ENCODE measurements at places on chromosomes 1 and 21. TPM values are rescaled to one million over a fixed set of nuclear protein-coding genes. Genes with fewer than 3 reads are reported as not detected.

GRCh38 chr1:107748531-107748930 is 216.4 kb downstream of the VAV3 start:
- no peak overlapping the region for H3K4me3 ChIP-seq
- H3K36me3 ChIP-seq = no peaks in the 10 kb centered on the region
- DNase-seq = no peak
- no peaks in the 10 kb centered on the region for H3K4me1 ChIP-seq
- H3K27ac ChIP-seq = no peak overlapping the region
- H3K27me3 ChIP-seq = peaks cover 5% of the 10 kb centered on the region

DNA sequence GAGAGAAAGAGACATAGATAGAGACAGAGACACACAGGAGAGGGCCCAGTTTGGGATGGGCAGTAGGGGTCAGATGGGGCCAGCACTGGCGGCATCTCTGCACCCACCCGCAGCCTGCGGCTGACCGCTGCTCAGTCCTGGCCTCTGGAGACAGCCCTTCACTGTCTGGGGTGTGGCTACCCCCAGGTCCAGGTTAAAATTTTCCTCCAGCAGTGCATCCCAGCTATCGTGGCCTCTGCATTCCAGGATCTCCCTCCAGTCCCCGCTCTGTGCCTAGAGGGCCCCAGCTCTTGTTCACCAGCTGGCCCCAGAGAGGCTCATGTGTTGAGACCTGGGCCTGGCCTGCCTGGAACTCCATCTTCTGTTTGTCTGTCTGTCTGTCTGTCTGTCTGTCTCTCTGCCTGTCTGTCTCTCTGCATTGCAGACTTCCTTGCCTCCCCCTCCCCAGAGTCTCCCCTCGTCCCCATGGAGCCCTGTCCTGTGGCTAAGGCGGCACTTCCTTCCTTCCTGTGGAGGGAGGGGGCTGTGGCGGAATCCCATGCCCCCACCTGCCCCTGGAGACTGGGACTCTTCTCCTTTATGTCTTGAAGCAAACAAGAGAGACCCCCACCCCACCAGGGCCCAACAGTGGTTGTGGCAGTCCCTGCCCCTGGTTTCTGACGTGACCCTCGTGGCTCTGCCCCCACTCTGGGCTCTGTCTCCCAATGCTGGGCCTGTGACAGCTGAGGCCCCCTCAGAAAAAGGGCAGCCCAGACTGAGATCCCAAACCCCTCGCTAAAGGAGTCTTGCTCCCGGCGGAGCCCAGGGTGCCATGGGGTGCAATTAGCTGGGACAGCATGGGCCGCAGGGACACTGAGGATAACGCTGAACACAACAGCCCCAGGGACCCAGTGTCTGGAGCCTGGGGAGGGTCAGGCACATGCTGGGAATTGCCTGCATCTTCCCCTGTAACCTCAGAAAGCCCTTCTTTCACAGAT is 241.8 kb downstream of the NPHP4 start:
- peaks cover 33% of the 10 kb centered on the region for H3K27me3 ChIP-seq
- H3K27ac ChIP-seq = no peak overlapping the region
- DNase-seq = no peak
- no peaks in the 10 kb centered on the region for H3K36me3 ChIP-seq

The LACTBL1 gene
- not detected for total RNA-seq

DNA sequence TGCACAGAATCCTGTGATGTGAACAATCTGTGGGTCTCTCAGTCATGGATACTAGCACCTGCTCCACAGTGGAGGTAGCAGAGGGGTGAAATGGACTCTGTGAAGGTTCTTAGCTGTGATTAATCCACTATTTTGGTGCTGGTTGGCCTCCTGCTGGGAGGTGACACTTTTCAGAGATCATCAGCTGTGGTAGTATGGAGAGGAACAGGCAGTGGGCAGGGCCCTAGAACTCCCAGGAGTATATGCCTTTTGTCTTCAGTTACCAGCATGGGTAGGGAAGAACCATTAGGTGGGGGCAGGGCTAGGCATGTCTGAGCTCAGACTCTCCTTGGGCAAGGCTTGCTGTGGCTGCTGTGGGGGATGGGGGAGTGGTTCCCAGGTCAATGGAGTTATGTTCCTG is 54.0 kb upstream of the KCNJ15 start:
- no peaks in the 10 kb centered on the region for H3K36me3 ChIP-seq
- H3K27me3 ChIP-seq = peaks cover 2% of the 10 kb centered on the region
- H3K27ac ChIP-seq = no peak overlapping the region
- peaks cover 8% of the 10 kb centered on the region for H3K4me1 ChIP-seq
- DNase-seq = no peak

DNA sequence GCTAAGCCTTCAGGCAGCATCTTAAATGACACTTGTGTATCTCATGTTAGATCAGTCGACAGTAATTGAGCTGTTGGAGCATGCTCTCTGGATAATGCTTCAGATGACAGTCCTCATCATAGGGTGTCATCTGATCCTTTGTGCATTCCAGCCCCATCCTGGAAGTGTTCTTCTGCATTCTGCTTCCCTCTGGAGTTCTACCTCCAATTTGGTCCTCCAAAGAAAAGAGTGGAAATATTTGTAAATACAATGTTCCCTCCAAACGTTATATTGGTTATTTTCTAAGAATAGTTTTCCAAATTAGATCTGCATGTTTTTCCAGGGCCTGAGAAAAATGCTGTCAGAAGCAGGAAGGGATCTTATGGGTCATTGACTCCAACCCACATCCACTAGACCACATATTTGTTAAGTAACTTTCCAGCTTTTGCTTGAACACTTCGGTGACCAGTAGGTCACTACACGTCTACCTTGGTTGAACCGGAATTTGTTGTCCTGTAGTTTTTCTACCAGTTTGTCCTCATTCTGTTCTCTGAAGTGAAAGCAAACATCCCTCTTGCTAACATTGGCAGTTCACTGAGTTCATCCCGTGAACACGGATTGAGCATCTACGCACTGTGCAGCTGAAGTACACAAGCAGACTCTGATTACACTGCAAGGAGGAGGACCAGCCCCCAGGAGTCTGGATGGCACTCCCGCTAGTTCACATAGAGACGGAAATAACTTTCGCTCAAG is 136.0 kb downstream of the TLR5 start:
- H3K27me3 ChIP-seq = no peaks in the 10 kb centered on the region
- no peak overlapping the region for H3K27ac ChIP-seq
- H3K36me3 ChIP-seq = peaks cover 21% of the 10 kb centered on the region

DNA sequence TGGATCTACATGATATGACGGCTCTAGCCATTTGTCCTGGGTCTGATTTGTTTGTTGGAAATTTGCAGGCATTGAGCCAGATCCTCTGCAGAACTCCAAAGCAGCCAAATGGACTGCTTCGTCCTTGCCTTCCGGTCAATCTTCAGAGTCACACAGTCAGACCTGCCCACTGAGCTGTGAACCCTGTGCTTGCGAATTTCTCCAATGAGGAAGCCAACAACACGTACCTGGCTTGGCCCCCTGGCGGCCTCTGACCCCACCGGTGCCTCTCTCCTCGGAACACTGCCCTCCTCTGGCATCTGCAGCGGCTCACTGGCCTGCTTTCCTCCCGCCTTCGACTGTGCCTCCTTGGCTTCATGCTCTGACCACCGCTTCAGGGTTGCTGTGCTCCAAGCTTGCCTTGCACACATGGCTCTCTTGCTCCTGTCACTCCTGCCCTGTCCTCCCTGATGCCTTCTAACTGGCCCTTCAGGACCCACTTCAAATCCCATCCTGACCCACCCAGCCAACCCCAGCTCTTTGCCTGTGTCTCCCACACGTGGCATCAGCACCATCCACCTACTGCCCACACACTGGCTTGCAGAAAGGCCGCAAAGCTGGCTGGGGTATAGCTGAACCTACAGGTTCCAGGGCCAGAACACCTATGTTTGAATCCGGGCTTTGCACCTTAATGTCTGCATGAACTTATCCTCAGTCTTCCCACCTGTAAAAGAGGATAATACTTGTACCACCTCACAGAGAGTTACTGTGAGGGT is 128.2 kb downstream of the KCNN3 start:
- no peak overlapping the region for H3K4me3 ChIP-seq
- H3K27me3 ChIP-seq = peaks cover 37% of the 10 kb centered on the region
- DNase-seq = no peak
- H3K27ac ChIP-seq = peak overlapping the region; percentile 3
- peaks cover 32% of the 10 kb centered on the region for H3K4me1 ChIP-seq

GRCh38 chr1:6224718-6225117 is 11.0 kb downstream of the ICMT start:
- no peaks in the 10 kb centered on the region for H3K27me3 ChIP-seq
- H3K27ac ChIP-seq = peak overlapping the region; percentile 22
- peaks cover 20% of the 10 kb centered on the region for H3K36me3 ChIP-seq
- DNase-seq = no peak

- H3K27ac ChIP-seq = no peak overlapping the region
- H3K4me3 ChIP-seq = no peak overlapping the region
- H3K4me1 ChIP-seq = peaks cover 54% of the 10 kb centered on the region
- no peaks in the 10 kb centered on the region for H3K36me3 ChIP-seq
Observed at GRCh38 chr21:38282921-38283320, 26.1 kb downstream of the KCNJ15 start.

The CNKSR1 gene
- total RNA-seq = 0.80 TPM

DNA sequence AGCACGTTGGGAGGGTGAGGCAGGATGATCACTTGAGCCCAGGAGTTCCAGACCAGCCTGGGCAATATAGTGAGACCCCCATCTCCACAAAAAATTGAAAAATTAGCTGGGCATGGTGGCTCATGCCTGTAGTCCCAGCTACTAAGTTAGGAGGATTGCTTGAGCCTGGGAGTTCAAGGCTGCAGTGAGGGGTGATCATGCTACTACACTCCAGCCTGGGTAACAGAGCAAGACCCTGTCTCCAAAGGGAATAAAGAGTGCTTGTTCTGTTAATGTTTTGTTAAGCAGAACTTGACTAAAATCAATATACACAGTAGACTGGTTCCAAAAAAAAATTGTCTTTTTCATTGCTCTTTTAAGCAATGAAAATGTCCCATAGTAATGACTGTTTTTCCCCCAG is 146.4 kb downstream of the SYT2 start:
- peaks cover 57% of the 10 kb centered on the region for H3K4me1 ChIP-seq
- no peak overlapping the region for H3K27ac ChIP-seq
- no peak for DNase-seq
- H3K36me3 ChIP-seq = peaks cover 5% of the 10 kb centered on the region
- H3K4me3 ChIP-seq = no peak overlapping the region

- H3K4me3 ChIP-seq = no peak overlapping the region
- no peak for DNase-seq
- peaks cover 1% of the 10 kb centered on the region for H3K36me3 ChIP-seq
- H3K4me1 ChIP-seq = peaks cover 38% of the 10 kb centered on the region
- H3K27ac ChIP-seq = peak overlapping the region; percentile 76
Observed at GRCh38 chr1:62676611-62677356, 11.4 kb downstream of the DOCK7 start.

GRCh38 chr1:65147424-65148177 is 402 bp upstream of the AK4 start:
- H3K4me1 ChIP-seq = peaks cover 22% of the 10 kb centered on the region
- no peaks in the 10 kb centered on the region for H3K36me3 ChIP-seq
- no peak for DNase-seq
- peak overlapping the region; percentile 85 for H3K27ac ChIP-seq
- peak overlapping the region; percentile 82 for H3K4me3 ChIP-seq
- peaks cover 4% of the 10 kb centered on the region for H3K27me3 ChIP-seq
